ENCODE measurements at places on chromosomes 1 and 21.

DNA sequence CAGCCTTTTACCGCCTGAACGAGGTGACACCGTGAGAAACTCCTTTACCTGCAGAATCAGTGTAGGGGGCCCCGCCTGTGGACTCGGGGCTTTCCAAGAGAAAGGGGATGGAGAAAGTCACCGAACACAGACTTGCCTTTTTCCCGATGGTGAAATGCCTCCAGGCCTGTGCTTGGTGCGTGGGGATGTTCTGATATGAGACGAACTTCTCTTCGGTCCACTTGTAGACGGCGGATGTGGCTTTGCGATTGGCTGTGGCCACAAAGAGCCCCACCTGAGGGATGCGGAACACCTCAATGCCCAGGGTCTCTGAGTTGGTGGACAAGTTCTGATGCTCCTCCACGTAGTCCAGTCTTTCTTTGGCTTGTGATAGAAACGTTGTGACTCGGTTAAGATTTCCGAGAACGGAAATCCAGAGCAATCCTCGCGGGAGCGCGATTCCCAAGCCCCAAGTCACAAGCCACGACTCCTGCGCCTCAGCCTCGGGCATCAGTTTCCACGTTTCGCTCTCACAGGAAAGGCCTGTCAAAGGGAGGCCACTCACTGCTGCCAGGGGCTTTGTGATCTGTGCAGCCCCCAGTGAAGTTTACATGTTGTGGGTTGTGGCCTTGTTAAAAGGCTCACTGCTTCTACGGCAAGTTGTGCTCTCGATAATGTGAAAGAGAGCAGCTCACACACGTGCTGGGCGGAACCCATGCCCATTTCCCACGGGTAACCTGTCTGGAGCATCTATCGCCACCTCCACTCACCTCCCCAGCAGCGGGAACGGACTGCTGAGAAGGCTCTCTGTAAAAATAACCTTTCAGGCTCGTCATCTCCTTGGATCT is 12.6 kb downstream of the KRTAP10-1 start:
- DNase-seq, result no peak

DNA sequence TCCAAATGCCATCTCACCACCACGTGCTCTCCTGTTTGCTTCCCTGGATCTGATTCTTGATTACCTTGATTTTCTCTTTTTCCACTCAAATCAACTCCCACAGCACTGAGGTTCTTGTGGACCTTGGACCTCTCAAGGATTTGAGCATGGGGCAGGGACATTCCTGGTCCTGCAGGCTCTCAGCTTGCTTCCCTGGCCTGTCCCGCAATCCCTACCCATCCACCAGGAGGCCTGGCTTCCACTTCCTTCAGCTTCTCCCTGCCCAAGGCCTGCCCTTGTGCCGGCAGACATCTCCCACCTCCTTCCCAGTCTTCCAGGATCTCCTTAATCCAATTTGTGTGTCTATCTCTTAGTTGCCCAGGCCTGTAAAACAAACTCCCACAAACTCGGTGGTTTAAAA is 21.6 kb downstream of the PLA2G2A start:
- DNase-seq, result no peak

DNA sequence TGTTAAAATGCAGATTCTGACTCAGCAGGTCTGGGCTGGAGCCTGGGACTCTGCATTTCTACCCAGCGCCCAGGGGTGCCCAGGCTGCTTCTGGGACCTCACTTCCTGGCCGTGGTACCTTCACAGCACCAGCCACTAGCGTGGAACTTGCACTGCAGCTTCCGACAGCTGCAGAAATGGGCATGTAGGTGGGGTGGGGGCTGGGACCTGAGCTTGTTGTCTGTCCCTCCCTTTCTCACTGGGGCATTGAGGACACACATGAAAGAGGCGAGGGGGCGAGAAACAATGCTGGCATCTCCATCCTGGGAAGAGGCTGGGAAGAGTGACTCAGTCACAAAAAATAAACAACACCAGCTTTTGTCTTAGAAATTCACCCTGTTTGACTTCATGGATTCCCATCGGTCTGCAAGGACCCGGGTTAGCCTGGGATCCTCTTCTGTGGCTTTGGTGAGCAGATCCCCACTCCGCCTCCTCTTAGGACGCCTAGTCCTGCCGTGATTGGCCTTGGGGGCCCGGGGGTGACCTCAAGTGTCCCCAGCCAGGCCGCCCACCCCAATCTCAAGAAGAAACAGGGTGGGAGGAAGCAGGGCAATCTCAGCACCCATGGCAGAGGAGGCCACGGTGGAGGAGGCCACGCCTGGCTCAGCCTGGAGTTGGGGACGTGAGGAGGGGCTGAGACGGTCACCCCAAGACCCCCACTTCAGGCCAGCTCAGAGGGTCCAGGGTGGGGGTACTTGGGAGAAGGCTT is 29.9 kb upstream of the POFUT2 start:
- no peak for DNase-seq

- no peak for DNase-seq
Observed at GRCh38 chr1:21586222-21586621, 77.0 kb downstream of the ALPL start.

DNA sequence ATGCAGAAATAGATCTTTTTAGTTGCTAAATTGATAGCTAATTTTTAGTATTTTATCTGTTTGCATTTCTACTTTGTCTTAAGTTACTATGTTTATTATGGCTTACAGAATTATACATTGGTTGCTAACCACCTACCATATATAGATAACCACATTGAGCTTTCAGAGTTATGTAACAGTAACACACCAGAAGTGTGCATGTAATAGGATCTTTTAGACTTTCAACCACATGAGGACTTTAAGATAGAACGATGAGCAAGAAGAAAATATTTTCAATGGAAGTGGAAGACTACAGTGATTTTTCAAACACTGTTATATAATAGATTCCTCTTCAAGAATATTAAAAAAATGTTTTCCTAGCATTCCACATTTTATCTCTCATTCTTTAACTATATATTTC is 28.8 kb downstream of the TOR1AIP1 start:
- no peak for DNase-seq

DNA sequence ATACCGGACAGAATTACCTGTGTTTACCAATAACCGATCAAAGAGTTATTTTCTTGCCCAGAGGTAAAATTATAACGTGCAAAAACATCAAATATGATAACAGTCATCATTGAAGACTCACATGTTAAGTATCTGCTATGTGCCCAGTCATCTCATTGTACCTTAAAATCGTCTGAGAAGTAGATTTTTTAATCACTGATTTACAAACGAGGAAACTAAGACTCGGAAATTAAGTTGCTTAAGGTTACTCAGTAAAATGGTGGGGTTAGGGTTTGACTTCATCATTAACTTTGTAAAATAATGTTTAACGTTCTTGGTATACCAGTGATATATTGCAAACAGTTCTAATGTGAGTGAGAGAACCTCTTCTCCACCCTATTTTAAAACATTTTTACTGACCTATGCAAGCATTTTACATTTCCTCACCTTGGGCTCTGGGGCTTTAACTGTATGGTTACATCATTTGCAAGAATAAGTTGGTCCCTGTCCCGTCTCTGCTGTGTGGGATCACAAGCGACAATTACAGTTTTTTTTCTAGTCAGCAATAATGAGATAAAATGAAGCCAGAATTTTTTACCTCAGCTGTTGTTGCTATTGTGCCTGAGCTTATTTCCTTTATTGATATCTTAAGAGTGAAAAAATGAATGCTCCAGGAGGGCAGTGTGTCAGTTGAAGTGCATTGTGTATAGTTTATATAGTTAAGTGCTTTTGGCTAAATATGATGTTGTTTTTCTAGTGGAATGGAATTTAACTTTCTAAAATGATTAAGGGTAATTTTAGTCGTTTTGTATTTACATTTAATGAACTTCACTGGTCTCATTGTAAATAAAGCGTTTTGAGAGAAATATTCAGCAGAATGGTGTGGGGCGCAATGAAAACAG is 2.7 kb downstream of the RPRD2 start:
- no peak for DNase-seq

GRCh38 chr1:211327346-211327921 is 801 bp downstream of the TRAF5 start:
- peak; percentile 14 for DNase-seq
